ENCODE measurements at places on chromosomes 3 and 15.

DNA sequence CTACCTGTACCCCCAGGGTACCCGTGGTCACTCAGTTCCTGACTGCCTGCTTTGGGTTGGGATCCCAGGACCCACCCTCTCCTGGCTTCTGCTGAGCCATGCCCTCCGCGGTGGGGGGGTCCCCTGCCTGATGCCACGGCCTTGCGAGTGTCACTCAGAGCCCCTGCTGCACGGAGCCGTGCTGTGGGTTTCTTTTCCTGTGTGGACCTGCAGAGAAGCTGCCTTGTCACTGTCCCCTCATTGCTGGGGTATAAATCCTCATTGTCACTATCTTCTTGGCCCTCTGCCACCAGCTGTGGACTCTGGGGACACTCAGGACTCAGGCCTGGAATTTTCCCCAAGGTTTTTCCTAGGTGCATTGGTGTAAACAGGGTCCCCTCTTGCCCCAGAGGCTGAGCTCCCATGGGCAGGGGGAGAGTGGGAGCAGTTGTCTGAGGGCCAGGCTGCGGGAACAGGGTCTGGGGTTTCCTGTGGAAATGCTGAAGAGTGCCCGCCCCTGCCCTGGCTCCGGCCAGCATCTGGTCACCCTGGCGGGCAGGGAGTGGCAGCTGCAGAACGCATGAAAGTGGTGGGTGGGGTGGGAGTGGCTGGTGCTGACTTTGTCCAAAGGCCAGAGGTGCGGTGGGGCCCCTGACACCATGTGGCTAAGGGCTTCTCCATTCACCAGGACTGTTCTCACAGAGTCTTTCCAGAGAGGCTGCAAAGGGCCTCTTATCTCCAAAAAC, 191.7 kb downstream of the GOLGA6L6 start:
- DNase-seq = no peak

GRCh38 chr3:47766186-47766585, 15.5 kb downstream of the SMARCC1 start:
- DNase-seq = no peak

- DNase-seq = no peak
Measured at GRCh38 chr3:133092681-133093080, 54.5 kb downstream of the TMEM108 start.

DNA sequence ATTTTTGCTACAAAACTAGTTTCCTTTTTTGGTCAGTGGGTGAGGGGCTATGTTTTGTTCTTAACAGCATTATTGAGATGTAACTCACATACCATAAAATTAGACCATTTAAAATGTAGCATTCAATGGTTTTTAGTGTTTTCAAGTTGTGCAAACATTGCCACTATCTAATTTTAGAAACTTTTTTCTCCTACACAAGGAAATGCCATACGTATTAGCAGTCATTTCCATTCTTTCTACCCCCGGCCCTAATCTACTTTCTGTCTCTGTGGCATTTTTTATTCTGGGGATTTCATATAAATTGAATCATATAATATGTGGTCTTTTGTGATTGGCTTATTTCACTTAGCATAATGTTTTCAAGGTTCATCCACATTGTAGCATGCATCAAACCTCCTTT, 55.0 kb upstream of the TIPARP start:
- peak; percentile 86 for DNase-seq

- peak; percentile 74 for DNase-seq
Measured at GRCh38 chr3:107421170-107421792, 44.0 kb downstream of the CCDC54 start.

- peak; percentile 98 for DNase-seq
Measured at GRCh38 chr15:63041974-63042876, at the start of gene TPM1. Gene TPM1 (plus strand): TSS chr15:63042747. CDS start chr15:63042830, 83 bp downstream.
